NCI-H774 (cell line): ENCODE measurements at places on chromosomes 7 and 10.

- no peak for DNase-seq
Measured at GRCh38 chr7:159177284-159177953, 32.8 kb upstream of the VIPR2 start.

GRCh38 chr10:34996843-34997242, 93.3 kb downstream of the CUL2 start:
- no peak for DNase-seq

GRCh38 chr7:46680147-46680546, 759.1 kb upstream of the IGFBP3 start:
- DNase-seq: no peak

DNA sequence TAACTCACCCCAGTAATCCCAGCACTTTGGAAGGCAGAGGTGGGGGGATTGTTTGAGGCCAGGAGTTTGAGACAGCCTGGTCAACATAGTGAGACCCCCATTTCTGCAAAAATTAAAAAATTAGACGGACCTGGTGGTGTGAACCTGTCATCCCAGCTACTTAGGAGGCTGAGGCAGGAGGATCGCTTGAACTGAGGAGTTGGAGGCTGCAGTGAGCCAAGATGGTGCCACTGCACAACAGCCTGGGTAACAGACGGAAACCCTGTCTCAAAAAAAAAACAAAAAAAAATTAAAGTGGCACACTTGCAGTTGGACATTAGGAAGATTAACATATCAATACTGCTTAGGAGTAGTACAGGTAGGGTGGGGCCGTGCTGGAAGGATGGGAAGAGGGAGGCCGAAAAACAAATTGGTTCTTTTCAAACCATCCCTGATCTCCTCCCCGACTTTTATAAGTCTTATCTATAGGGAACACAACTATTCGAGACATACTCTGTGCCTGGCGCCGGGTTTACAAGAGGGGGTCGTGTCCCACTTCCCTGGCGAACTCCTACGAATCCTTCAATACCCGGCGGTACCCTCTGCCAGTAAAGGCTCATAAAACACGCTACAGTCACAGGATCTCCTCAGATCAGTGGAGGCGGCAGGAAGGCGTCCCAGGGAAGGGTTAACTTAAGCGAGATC, 628 bp downstream of the TAF6 start:
- DNase-seq: no peak

- no peak for DNase-seq
Measured at GRCh38 chr10:79123547-79123963, 54.8 kb downstream of the ZMIZ1 start.

- no peak for DNase-seq
Measured at GRCh38 chr10:66466622-66467021, 459.2 kb upstream of the LRRTM3 start.

DNA sequence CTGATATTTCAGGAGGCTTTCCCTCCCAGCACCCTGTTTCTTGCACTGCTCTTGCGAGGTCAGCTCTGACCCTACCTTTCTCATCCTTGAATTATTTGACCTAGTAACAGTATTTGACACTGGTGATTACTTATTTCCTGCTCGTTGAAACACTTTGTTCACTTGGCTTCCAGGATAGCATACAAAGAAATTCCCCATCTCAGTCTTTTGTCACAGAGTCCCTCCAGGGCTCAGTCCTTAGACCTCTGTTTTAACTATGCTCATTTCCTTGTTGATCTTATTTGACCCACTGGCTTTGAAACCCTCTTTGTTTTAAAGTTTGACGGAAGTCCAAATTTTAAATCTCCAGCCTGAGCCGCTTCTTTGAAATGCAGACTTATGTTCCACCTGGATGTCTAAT, 29.9 kb downstream of the BMPR1A start:
- DNase-seq: no peak

DNA sequence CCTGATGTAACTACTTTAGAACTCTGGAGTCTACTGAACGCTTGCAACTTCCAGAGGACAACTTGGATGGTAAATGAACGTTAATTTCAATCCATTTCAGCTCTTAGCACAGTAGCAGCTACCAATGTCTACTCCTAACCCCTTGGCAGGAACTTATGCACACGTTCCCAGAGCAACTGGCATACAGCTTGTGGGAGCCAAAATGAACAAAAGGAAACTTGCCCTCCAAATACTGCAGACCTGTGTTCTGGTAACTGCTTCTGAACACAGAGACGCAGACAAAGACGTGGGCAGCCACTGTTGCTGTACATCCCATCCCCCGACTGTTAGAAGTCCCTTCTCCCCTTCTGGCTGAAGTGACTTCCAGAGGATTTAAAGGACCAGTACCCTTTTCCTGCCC, 61.3 kb downstream of the XPNPEP1 start:
- DNase-seq: no peak

GRCh38 chr7:142535123-142535779, 214.0 kb upstream of the PRSS1 start:
- DNase-seq: no peak

- no peak for DNase-seq
Measured at GRCh38 chr10:106555599-106555998, 608.9 kb downstream of the SORCS1 start.

- no peak for DNase-seq
Measured at GRCh38 chr7:133542209-133542780, 289.4 kb downstream of the EXOC4 start.

DNA sequence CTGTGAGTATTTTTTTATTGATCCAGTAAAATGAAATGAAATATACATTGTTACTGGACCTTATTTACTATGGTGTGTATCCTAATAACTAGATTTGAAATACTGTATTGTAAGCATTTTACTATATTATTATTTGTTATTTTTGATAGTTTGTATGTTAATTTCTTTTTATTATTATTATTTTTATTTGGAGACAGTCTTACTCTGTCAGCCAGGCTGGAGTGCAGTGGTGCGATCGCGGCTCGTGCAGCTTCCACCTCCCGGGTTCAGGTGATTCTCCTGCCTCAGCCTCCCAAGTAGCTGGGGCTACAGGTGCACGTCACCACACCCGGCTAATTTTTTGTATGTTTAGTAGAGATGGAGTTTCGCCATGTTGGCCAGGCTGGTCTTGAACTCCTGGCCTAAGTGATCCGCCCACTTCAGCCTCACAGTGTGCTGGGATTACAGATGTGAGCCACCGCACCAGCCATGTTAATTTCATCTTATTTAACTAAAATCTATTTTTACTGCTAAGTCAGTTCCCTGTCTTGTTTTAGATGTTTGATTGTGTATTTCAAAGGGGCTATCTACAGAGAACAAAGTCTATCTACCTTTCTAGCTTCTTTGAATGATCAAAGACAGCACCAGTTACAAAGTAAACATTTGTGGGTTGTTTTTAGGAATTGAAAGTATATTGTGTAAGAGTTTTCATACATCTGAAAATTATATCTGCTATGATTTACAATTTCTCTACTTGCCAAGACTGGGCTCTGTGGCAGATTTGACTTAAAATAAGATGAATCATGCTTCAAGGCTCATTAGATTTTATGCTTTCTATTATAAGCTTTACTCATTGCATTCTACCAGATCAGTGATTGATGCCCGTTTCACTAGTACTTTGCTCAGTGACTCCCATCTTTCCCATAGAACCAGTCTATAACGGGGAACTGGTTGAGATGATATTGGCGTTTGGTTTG, 41.6 kb downstream of the CDC123 start:
- no peak for DNase-seq

DNA sequence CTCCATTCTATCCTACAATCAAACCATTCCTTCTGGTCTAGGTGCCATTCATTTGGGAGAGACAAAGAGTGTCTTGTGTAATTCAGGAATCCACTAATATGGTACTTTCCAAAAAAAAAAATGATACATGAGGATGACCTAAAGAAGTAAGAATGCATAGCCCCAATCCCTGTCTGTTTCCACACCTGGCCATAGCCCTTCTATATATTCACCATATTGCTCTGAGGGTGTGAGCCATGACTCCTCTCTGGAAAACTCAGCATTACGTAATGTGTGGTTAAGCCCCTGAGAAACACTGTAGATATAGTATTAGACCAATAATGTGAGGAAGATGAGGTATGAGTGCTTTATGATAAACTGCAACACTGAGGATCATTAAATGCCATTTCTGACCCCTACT, 592.7 kb downstream of the INHBA start:
- no peak for DNase-seq

DNA sequence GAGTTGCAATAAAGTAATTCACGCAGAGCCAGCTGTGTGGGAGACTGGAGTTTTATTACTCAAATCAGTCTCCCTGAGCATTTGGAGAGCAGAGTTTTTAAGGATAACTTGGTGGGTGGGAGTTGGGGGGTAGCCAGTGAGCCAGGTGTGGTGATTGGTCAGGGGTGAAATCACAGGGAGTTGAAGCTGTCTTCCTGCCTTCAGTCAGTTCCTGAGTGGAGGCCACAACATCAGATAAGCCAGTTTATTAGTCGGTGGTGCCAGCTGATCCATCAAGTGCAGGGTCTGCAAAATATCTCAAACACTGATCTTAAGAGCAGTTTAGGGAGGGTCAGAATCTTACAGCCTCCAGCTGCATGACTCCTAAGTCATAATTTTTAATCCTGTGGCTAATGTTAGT, 3.3 kb upstream of the CYP51A1 start:
- no peak for DNase-seq

- DNase-seq: no peak
Measured at GRCh38 chr10:133185421-133185820, 25.4 kb downstream of the KNDC1 start.

GRCh38 chr7:92934096-92934495, 97.7 kb upstream of the CDK6 start:
- DNase-seq: no peak

- DNase-seq: no peak
Measured at GRCh38 chr10:67695555-67695954, 440 bp downstream of the CTNNA3 start.

GRCh38 chr10:106991091-106991490, 173.4 kb downstream of the SORCS1 start:
- no peak for DNase-seq

- DNase-seq: no peak
Measured at GRCh38 chr7:46360811-46361210, 439.7 kb upstream of the IGFBP3 start.

- no peak for DNase-seq
Measured at GRCh38 chr10:12838995-12839927, 162.3 kb downstream of the CCDC3 start.

DNA sequence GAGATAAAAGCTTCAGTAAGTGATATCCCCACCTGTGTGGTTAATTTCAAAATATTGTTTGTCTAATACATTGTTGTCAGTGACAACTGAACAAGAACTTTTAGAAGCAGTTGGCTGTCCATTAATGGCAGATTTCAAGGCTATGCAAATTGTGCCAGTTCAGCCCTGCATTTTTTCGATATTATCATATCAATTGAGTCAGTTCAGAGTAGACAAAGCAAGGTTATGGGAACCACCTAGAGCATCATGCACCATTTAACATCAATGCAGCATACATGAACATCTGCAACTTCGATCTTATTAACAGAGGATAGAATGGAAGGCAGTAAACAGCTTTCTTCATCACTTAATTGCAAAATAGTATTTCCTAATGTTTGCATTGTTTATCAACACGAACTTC, 180.7 kb upstream of the KAT6B start:
- DNase-seq: no peak

DNA sequence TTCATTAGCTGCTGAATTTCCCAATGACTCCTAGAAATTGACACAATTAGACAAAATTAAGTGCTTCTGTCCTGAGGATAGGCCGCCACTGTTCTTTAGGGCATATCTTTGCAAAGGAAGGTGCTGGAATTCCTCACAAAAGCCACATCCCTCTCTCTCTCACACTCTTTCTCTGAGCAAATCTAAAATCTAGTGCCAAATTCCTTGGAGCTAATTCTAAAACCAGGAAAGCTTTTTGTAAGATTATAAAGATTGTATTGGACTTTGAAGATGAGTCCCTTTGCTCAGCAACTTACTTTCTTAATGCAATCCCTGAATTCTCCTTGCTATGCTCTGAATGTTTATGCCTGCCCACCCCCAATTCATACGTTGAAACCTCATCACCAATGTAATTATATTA, 288.9 kb downstream of the KCNMA1 start:
- no peak for DNase-seq

- DNase-seq: no peak
Measured at GRCh38 chr7:50718876-50719275, 63.8 kb downstream of the GRB10 start.

DNA sequence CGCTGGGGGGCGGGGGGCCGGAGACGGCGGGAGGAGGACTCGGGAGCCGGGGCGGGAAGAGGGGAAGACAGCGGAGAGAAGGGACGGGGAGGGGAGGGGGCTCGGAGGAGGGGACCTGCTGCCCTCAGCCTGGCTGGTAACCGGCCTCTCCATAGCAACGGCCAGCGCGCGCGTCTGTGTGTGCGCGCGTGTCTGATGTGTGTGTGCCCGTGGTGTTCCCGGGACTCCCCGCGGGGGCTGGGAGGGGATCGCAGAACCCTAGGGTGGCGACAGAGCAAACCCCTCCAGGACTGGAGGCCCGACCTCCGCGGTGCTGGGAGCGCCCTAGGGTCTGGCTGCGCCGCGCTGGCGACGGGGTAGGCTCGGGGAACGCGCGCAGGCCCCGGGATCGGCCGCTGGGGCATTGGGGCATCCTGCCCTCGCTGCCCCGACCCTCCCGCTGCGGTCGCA, 356.3 kb downstream of the DNAJB6 start:
- DNase-seq: no peak

- DNase-seq: no peak
Measured at GRCh38 chr10:57890691-57891090, 377.0 kb downstream of the IPMK start.

DNA sequence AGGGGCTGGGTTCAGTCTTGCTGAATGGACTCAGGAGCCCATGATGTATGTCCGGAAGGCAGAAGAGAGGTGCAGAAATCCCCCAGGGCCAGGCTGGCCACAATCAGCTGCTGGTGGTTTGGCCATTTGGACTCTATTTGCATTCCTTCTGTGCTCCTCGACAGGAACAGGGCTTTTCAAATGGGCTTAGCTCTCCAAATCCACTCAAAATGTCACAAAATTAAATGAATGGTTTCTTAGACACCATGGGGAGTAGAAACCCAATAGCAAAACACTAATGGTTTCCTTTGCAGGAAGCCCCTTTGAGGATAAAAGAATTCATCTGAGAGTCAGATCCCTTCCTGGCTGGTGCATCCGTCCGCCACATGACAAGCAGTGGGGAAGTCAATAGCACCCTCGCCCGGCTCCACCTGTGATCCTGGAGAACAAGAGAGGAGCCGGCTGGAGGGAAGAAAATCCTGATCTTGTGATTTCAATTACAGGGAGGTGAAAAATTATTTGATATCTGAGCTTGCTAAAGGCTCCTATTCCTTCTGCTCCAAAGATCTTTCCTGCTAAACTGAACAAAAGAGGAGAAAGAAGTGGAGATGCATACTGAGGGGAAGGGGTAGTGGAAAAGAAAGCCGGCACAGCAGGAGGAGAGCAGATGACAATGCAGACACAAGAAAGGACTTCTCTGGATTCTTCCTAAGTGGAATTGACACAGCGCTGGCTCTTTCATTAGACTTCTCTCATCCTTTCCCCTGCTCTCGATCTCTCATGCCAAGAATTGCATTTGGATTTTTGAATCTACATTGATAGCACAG, 190.7 kb downstream of the C7orf25 start:
- DNase-seq: no peak

- no peak for DNase-seq
Measured at GRCh38 chr7:151351027-151351426, 9.4 kb downstream of the NUB1 start.
